AG09319 (cell line): ENCODE measurements at places on chromosomes 3 and 15.

GRCh38 chr15:29400701-29401100, 131.1 kb upstream of the NSMCE3 start:
- no peak for DNase-seq

DNA sequence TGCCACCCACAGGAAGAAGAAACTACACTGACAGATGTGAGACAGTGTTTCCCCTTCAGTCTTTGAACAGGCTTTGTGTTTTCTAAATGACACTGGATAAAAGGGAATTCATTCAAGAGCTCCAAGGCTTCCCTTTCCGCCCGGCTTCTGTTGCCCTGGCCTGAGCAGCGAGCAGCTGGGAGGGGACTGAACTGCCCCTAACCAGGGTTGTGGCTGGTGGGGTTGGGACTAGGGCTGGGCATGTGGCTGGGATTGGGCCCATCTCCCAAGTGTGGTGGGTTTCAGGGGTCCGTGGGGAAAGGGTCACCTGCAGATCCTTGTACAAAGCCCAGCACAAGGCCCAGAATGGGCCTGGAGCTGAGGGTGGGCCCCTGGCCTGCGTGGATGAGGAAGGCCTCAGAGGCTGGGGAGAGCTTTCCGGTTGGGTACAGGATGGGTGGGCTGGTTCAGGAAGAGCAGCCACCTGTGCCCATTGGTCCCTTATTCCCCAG, 10.4 kb downstream of the VILL start:
- DNase-seq: no peak

DNA sequence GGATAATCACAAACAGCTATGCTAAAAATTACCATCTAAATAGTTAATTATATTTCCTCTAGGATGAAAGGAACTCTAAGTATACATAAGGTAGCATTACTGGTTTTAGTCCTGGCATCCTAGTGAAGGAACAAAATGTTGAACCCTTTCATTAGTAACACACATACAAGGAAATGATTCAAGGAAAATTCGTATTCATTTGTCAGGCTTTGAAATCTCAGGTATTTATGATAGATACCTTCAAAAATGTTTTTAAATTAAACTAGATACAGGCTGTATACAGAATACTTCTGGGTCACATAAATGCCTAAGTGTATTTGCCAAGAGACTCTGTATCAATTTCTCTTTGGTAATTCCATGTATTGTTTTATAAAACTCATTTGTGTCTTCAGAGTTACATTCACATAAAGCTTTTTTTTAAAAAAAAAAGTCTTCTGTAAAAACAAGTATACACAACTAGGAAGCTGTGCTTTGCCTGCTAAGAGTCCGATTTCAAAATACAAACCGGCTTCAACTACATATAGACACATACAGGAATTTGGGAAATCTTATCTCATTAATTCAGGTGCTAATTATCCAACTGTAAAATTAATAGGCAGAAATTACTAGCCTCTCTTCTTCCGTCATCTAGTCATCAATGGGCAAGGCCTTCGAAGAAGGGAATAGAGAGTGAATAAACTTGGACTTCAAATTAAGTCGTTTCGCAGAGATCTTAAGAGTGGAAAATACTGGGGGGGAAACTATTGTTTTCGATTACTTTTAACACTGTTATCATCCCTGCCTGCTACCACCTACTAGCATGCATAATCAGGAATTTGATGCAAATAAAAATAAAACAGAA, 1.3 kb downstream of the SECISBP2L start:
- DNase-seq: no peak

DNA sequence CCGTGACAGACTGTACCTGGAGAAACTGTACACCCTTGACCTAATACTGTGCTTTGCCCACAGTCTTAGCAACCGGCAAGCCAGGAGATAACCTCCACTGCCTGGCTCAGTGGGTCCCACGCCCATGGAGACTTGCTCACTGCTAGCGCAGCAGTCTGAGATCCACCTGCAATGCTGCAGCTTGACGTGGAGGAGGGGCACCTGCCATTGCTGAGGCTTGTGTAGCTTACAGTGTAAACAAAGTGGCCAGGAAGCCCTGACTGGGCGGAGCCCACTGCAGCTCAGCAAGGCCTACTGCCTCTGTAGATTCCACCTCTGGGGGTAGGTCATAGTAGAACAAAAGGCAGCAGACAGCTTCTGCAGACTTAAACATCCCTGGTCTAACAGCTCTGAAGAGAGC, 189.3 kb downstream of the EDEM1 start:
- no peak for DNase-seq

- no peak for DNase-seq
These were observed 3.0 kb downstream of the FAM174B start for GRCh38 chr15:92652576-92652966.

DNA sequence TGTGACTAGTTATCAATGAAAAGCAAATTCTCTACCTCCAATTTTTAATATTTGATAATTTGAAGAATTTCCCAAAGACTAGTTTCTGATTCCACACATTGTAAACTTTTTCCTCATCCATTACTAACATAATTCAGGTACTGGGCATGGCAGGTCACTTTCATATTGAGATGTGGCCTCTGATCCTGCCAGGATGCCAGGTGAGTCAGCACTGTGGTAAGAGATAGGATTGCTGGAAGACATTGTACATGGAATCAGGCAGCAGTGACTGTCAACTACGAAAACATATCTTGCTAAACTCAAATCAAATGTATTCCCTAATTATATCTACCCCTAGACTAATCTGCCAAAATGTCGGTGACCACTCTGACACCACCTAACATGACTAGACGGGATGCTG, 33.2 kb upstream of the POU1F1 start:
- no peak for DNase-seq

DNA sequence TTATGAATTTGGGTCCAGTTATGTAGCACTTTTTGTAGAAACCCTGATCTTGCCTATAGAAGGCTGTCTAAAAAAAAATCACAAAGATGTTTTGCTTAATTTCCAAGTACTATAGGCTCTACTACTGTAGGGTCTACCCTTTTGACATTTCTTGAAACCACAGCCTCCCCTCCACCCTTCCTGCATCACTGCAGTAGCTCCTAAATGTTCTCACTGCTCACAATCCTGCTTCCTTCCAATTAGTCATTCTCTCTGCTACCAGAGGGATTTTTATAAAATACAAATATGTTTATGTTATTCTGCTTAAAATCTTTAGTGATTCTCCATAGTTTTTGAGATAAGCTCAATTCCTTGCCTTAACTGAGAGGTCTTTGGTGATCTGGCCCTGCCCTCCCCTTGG, 114.0 kb downstream of the CYP19A1 start:
- no peak for DNase-seq

DNA sequence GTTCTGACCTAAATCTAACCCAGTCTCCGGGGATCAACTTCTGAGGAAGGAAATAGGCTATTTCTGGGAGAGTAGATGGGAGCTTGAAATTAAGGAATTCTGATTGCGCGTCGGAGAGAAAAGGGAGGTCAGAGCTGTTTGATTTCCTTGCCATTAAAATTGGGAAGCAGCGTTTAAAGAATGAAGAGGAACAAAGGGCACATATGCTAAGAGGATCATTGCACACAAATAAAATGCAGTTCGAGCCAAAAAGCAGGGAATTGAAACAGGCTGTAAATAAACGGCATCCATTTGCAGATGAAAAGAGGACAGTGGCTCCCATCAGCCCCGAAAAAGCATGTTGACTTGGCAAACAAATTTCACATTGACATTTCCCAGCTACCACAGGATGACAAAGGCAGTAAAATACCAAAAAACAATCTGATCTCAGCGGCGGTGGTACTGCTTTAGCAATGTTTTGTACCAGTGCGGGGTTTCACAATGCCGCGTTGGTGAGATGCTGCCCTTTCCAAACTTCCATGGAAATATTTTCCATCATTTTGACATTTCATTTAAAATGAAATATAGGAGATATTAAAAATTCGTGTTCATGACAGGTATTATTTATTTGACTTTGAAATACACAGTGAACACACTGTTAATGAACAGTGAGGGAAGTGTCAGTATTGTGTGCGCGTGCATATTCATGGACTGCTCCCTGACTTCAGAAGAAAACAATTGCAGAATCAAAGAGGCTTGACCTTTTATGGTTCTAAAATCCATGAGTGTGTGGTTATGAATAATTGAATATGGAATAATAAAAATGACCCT, 108.8 kb downstream of the SQOR start:
- no peak for DNase-seq

GRCh38 chr15:77025941-77026411, 31.1 kb downstream of the PSTPIP1 start:
- DNase-seq: no peak

DNA sequence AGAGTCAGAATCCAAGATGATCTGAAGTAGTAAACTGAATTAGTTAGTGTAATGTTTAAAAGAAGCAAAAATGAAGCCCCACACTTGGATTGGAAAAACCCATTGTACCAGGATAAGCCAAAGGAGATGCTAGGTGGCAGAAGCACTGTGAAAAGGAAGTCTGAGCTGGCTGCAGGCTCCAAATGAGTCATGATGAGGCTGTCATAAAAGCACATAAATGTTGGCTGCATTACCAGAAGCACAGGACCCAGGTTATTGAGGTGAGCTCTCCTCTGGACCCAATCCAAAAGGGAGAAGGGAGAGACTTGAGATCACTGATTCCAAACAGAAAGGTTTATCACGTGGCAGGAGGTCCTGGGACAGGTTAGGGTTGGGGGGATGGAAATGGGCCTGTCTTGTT, 3.2 kb upstream of the ACAN start:
- no peak for DNase-seq

DNA sequence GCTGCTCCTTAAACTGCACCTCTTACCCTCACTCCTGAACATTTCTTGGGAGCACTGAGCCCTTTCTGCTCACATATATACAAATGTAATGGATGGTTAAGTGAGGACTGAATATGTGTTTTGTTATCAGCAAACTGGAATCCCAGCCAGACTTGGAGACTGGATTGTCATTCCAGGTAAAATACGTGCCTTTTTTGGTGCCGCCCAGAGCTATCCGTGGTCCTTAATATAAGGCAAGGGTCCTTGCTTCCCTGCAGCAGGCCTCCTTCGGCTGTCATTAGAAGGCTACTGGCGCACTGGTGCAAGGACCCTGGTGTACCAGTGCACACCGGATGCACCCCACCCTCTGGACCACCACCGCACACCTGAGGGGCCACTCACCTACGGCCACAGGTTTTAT, 1.1 kb upstream of the GABRB3 start:
- DNase-seq: no peak

DNA sequence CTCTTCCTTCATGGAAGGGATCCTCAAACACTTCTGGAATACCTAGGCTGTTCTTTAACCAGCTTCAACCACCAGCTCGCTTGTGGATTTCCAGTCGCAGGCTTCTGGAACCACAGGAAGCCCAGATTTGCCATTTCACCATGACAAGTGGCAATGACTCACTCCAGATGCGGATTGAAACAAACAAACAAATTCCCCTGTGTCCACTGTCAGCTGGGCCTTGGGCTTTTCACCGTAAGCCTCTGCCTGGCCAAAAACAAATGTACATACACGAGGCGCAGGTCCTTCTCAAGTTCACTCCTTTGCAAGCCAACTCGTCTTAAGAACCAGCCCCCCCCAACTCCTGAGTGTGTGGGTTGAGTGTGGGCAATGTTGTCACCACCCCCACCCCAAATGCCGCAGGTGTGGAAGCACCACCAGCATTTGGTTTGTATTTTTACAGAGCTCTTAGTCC, 8.8 kb downstream of the BCL6 start:
- no peak for DNase-seq

- DNase-seq: no peak
These were observed 26.0 kb upstream of the CORO2B start for GRCh38 chr15:68552773-68553172.

DNA sequence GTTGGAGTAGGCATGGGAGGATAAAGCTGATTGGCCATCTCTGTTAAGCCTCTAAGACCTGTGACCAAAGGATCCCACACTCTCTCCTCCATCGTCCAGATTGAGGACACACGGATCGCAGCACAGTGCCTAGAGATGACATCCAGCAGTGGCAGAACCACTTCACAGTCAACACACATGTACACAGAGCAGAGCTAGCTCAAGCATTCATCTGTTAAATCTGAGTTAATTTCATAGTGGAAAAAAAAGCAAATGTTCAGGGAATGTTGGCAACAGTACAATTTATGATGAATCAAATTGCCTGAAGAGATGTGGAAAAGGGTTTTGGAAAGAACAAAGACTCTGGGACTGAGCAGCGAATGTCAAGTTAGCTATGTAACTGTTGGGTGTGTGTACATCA, 108.1 kb upstream of the PLAAT1 start:
- DNase-seq: no peak

GRCh38 chr3:114327665-114328064, 33.8 kb downstream of the TIGIT start:
- no peak for DNase-seq

- DNase-seq: no peak
These were observed 190.7 kb downstream of the MAGI1 start for GRCh38 chr3:65848024-65848423.

- peak; percentile 12 for DNase-seq
These were observed 58.2 kb downstream of the FGD5 start for GRCh38 chr3:14876921-14877333.

DNA sequence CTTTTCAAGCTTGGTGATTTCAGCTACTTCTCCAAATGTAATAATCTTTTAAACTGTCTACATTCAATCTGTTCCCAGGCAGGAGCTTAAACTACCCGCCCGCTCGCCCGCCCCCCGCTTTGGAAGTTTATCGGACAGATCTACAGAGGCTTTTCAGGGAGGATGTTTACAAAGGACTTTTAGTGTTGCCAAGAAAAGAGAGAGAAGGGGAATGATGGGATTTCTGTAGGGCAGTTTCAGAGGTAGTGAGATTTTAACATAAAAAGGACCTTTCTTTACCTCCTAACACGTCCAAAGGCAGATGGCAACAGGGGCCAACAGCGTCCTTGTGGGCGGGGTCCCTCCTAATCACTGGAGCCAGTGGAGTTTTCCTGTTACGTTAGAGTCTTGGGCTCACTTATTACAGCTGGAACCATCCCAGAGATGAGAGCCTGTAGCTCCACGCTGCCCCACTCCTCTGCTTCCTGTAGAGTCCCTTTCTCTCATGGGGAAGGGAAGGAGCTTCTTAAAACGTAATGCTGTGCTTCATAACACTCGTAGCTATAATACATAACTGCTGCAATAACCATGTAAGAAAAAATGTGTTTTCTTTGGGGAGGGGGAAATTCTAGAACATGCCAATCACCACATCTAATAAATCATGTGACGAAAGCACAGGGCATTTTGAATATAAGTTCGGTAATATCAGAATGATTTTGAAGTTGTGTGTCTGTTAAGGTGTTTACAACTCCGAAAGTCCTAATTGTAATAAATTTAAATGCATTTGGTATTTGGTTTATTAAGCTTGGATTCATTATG, 30.9 kb downstream of the HES1 start:
- no peak for DNase-seq

DNA sequence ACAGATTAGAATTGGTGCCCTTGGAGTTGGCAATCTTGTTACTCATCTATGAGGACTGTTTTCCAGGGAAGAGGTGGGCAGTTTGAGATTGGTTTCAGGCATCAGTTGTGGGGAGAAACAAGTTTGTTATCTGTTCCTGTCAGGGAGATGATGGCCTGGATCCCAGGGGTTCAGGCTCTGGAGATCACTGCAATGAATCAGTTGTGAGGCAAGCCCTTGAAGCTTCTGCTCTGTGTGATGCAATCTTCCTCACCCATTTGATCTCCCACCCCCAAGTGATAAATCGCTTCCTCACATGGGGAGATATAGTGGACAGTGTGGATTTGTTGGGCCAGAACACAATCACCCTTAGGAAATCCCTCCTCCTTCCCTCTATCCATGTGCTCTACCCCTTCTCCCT, 276.6 kb upstream of the LRTM1 start:
- no peak for DNase-seq

GRCh38 chr3:72964633-72965032, 32.0 kb upstream of the PPP4R2 start:
- no peak for DNase-seq
